ENCODE measurements at places on chromosomes 6 and 20.

GRCh38 chr20:46959081-46959692 lies 64.5 kb downstream of the EYA2 start:
- no peak for DNase-seq
- no peaks in the 10 kb centered on the region for H3K27me3 ChIP-seq
- no peaks in the 10 kb centered on the region for H3K4me1 ChIP-seq

DNA sequence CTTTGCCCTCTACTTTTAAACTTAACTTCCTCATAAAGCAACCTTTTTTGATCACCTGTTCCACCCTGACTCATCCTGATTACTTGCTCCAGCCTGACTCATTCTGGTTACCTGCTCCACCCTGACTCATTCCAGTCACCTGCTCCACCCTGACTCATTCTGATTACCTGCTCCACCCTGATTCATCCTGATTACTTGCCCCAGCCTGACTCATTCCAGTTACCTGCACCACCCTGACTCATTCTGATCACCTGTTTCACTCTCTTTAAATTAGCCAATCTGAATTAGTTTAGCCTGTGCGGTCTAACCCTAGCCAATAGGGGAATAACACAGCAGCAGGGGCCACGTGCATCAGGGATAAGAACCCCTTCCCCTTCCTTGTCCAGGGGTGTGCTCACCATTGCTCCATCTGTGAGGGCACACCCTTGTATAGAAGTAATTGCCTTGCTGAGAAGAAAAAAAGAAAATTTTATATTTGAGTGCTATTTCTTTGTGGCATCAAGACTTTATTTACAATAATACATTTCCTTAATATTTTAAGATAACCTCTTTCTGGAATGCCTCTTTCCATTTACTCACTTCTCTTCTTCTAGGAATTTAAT lies 17.9 kb downstream of the HLA-G start:
- H3K27ac ChIP-seq, result no peak overlapping the region
- peaks cover 10% of the 10 kb centered on the region for H3K4me1 ChIP-seq
- H3K36me3 ChIP-seq, result no peaks in the 10 kb centered on the region
- H3K27me3 ChIP-seq, result peaks cover 31% of the 10 kb centered on the region
- H3K4me3 ChIP-seq, result no peak overlapping the region

DNA sequence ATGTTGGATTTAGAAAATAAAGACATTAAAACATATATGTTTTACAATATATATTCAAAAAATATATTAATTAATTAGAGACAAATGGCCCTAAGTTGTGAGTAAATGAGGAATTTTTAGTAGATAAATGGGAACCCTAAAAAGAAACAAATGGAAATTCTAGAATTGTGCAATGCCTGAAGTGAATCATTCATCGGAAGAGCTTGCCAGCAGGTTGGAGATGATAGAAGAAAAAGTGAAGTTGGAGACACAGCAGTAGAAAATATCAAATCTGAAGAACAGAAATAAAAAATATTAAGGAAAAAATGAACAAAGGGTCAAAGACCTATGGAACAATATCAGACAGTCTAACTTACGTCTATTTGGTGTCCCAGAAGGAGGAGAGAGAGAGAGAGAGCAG lies 109.4 kb upstream of the NEDD9 start:
- no peak overlapping the region for H3K4me3 ChIP-seq
- no peak for DNase-seq
- peaks cover 9% of the 10 kb centered on the region for H3K4me1 ChIP-seq
- H3K36me3 ChIP-seq, result peaks cover 8% of the 10 kb centered on the region

DNA sequence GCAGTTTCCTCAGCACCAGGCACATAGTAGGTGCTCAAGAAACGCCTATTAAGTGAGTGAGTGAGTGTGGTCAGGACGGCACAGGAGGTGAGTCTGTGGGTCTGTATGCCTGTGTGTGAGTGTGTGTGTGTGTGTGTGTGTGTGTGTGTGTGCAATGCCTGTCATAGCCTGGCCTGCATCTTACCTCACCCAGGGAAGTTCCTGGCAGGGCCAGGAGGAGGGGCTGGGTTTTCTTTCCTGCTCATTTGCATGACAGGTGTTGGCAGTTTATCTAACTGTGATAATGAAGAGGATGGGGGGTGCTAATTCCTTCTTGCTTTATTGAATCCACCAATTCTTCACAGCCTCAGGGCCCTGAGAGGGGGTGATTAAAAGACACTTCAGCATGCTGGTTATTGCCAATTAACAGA lies 146.7 kb upstream of the MLN start:
- no peaks in the 10 kb centered on the region for H3K4me1 ChIP-seq
- no peaks in the 10 kb centered on the region for H3K27me3 ChIP-seq
- no peak overlapping the region for H3K27ac ChIP-seq

GRCh38 chr6:1129131-1129530 lies 182.8 kb upstream of the FOXQ1 start:
- H3K36me3 ChIP-seq, result no peaks in the 10 kb centered on the region
- H3K27me3 ChIP-seq, result no peaks in the 10 kb centered on the region
- no peaks in the 10 kb centered on the region for H3K4me1 ChIP-seq
- no peak overlapping the region for H3K4me3 ChIP-seq
- no peak for DNase-seq
- no peak overlapping the region for H3K27ac ChIP-seq

All from natural killer cell (primary cell).